ENCODE measurements at places on chromosomes 16 and 17.

DNA sequence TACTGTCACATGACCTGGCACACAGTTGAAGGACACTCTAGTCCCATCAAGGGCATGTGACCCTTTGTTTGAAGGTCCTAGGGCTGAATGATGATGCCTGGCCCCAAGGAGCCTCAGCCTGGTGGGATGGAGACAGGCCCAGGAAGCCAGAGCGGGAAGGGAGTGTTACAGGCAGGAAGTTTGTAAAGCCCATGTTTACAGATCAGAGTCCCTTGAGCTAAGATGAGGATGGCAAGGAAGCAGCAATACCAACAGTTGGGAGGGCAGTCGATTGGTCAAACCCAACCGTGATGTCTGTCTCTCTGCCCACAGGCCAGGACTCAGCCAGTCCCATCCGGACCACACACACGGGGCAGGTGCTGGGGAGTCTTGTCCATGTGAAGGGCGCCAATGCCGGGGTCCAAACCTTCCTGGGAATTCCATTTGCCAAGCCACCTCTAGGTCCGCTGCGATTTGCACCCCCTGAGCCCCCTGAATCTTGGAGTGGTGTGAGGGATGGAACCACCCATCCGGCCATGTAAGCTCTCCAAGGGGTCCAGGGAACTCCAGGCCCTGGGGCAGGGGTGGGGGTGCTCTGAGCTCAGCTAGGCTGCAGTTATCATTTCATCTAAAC lies 2.5 kb downstream of the CES2 start:
- DNase-seq, result no peak

DNA sequence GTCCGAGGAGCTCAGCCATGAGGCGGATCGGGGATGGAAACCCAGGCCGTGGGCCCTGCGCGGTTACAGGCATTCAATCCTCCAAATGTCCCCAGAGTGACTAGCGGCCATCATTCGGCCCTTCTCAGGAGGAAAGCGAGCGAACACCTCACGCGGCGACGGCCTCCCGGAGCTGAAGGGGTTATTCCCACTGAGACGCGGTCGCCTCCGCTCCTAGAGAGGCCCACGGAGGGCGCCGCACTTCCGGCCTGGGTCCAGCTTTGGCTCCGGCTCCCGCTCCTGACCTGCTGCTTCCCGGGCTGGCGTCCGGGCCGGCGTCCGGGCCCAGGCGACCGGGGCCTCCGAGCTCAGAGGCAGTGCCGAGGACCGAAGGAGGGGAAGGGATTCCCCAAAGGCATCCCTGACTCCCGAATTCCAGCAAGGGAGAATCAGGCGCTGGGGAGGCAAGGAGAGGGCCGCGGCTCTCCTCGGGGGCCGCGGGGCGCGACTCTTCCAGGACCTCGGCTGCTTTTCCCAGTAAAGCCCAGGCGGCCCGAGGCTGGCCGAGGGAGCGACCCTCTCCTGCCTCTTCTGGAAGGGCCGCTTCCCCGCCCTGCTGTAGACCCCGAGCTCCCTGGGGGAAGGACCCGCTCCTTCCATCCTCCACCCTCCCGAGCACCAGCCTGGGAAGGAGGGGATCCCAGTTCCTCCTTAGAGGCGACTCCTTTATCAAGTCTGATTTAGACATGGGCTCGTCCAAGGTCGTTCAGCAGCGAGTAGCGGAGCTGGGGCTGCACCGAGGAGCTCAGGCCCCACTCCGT lies 18.6 kb upstream of the ZNF629 start:
- peak; percentile 32 for DNase-seq

GRCh38 chr16:728131-728889 lies 1.4 kb downstream of the HAGHL start:
- DNase-seq, result peak; percentile 85

DNA sequence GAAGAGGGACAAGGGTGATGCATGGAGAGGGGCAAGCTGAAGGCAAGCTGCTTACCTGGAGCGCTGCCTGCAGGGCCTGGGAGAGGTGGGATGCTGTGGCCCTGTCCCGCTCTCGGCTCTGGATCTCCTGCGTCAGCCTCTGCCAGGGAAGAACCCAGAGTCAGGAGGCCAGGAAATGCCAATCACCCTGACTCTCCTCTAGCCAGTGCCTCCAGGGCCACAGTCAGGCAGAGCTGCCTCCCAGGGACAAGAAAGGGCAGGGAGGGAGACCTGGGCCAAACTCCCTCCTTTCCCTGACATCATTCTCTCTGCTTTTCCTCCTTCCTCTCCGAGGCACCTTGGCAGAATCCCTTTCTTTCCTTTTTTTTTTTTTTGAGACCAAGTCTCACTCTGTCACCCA lies 11.3 kb downstream of the CDK3 start:
- no peak for DNase-seq

DNA sequence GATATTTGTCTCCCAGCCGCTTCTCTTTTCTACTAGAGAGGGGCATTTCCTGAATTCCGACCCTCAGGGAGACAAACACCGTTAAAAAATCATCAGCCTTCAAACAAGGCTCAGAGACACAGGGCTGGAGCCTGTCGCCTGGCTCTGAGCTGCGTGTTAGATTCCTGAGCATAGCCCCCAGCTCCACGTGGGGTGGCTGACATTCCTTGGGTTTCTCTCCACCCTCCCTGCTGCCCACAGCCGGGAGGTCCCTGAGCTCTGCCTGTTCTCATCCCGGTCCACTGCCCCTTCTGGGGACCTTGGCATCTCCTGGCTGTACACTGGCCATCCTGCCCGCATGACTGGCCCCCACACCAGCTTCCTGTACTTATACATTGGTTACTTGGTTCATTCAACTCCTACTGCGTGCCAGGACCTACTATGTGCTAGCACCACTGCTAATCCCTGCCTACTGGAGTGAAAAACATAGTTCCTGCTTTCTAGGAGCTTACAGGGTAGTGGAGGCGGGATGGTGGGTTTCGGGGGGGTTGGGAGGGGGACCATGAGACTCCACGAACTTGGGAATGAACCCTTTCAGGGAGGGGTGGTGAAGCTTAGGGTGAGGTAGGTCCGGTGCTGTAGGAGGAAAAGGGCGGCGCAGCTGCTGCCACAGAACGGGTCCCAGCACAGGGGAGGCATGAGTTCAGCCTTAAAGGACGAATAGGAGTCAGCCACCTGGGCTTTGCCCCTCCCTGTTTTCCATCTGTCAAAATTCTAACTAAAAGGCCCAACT lies 52.1 kb upstream of the TMEM132E start:
- no peak for DNase-seq

- no peak for DNase-seq
These were observed 102.6 kb upstream of the CDH11 start for GRCh38 chr16:65224471-65224870.

DNA sequence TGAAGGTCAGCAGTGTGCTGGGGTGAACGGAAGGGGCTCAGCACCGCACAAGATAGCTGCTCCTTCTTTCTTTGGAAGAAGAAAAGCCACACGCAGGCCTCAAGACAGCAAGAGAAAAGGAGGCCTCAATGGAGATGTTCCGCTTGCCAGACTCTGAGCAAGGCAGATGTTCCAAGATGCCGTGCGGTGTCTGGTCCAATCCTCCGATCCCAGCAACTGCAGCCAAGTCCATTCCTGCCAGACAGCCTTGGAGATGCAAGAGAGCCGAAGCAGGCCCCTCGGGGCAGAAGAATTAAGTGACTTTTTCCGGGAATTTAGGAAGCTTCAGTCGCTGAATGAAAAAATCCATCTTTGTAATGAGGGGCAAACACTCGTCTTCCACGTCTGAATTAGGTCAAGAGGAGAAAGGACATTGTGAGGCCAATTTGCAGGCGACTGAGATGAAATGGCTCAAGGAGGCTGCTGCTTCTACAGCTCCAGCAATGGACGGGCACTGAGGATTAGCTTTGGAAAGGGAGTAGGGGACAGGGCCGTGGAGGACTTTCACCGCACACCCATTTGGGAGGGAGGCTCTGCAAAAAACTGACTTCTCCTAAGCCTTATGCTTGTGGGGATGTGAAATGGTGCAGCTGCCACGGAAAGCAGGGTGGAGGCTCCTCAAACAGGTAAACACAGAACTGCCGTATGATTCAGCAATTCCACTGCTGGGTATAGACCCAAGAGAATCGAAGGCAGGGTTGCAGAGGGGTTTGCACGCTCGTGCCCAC lies 44.7 kb downstream of the RPH3AL start:
- peak; percentile 7 for DNase-seq

DNA sequence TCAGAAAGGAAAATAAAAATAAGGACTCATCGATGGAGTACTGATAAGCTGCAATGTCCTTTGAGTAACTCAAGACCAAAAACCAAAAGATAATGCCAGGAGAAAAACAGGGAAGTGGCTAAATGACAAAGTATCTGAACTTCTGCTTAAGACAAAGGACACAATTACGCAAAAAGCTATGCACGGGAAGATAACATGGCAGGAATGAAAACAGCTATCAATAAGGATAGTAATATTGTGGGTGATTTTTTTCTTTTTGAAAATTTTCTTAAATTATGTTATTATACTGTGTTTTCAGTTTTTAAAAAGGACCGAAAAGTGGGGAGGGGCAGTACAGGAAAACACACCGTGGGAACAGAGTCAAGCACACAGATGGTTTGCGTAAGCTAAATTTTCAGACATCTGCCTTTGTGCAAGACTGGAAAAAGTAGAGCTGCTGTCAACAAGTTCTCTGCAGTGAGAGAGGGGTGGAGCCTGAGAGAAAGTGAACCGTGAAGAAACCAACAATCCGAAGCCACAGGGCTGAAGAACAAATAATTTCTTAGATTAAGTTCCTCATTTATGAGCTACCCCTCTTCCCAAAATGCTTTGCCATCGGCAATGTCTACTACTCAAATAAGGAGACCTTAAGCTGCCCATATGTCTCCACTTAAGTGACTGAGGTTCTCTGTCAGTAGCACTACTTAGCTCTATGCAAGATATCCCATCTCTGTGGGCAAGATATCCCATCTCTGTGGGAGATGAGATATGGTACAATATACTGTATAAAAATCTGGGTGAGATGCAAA lies 99.9 kb upstream of the CORO6 start:
- no peak for DNase-seq

GRCh38 chr17:47929218-47930000 lies 12.0 kb upstream of the PNPO start:
- DNase-seq, result no peak

GRCh38 chr17:32298721-32299579 lies 33.3 kb downstream of the RHBDL3 start:
- no peak for DNase-seq

- DNase-seq, result no peak
These were observed 300.9 kb downstream of the FOXL1 start for GRCh38 chr16:86879268-86879667.

- no peak for DNase-seq
These were observed 680 bp downstream of the SKA2 start for GRCh38 chr17:59154292-59154720.

DNA sequence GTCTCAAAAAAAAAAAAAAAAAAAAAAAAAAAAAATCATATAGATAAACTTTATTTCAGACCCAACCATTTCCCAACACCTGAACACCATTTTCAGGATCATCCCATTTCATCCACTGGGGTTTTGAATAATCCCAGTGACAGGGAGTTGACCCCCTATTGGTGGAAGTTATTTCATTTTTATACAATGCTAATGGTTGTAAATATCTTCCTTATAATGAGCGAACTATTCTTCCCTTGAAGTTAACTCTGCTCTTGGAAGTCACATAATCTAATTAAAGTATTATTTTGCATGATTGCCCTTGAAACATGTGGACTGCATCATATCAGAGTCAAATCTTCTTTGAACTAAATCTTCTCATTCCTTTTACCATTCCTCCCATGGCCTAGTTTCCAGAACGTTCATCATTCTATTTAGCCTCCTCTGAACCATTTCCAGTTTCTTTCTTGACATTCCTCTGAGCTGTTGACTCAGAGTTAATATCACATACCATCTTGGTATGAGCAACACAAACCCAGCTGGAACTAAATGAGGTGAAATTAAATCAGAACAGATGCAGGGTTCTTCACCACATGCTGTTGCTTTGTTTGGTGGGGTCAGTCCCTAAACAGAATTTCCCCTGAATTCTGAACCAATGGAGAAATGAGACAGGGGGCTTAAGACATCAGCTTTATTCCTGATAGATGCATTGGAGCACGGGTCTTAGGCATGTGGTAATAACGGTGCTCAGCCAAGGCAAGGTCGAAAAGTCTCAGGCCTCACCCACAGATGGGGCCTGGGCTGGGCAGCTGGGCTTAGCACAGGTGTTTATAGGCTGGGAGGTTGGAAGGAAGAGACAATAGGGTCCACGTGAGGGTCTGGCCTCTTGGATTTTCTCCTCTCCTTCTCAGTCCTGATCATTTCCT lies 8.9 kb downstream of the HSD17B2 start:
- no peak for DNase-seq

DNA sequence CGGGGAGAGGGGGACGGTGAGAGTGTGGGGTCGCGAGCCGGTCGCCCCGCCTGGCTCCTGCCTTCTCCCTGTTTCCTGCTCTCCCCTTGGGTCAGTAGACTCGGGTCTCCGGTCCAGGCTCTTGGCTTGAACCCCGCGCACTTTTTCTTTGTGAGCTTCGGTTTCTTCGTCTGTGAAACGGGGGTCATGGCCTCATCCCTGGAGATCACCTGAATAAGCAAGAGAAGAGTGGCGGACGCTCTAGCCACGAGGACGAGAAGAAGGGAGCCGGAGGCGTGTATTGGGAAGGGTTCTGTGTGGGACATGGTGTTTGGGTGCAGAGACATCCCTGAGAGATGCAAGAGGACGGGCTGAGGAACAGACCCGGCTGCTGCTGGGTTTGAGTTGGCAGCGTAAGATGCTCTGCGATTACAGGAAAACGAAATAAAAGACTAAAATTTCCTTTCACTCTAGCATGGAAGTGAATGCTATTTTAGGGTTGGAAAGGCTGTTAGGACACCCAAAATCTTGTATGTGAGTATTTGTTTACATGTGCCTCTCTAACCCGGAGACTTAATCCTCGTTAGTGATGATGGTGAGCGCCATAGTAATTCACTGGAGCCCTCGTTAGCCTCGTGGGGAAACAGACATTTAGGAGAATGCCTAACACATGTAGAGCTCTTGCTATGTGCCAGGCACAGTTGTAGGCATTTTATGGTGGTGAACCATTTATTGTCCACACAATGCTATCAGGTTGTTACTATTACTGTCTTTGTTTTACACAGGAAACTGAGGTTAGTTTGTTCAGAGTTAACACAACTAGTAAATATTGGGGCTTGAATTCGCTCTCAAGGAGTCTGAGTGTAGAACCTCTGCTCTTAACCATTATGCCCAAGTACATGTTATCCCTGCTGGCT lies 646 bp downstream of the KIF22 start:
- no peak for DNase-seq

- DNase-seq, result peak; percentile 78
These were observed 47.1 kb downstream of the TVP23C start for GRCh38 chr17:15516150-15516549.

- no peak for DNase-seq
These were observed 1.9 kb downstream of the SLC16A3 start for GRCh38 chr17:82230609-82231311.

- DNase-seq, result no peak
These were observed 326.7 kb downstream of the CDH13 start for GRCh38 chr16:82953517-82953916.

GRCh38 chr16:74257061-74257460 lies 39.6 kb upstream of the PSMD7 start:
- DNase-seq, result no peak

- DNase-seq, result peak; percentile 75
These were observed at the start of gene VPS25 for GRCh38 chr17:42773290-42774035. Gene VPS25 (plus strand): TSS chr17:42773449. CDS start chr17:42773476, 27 bp downstream.

- no peak for DNase-seq
These were observed 13.1 kb downstream of the CDRT4 start for GRCh38 chr17:15454346-15454745.
